ENCODE measurements at places on chromosomes 6 and 20. TPM values are rescaled to one million over a fixed set of nuclear protein-coding genes. Genes with fewer than 3 reads are reported as not detected.

The HLA-DRA gene
- total RNA-seq = 39.3 TPM

The PRSS16 gene
- 0.98 TPM for total RNA-seq

The DEFB132 gene
- total RNA-seq = not detected

The RAET1L gene
- not detected for total RNA-seq

The PFDN4 gene
- 75.8 TPM for total RNA-seq

The CYP21A2 gene
- total RNA-seq = 0.36 TPM

The ID4 gene
- not detected for total RNA-seq

The SF3B5 gene
- total RNA-seq = 204 TPM

The MRPL2 gene
- 89.6 TPM for total RNA-seq

The CCM2L gene
- not detected for total RNA-seq

The LY6G6D gene
- total RNA-seq = not detected

The CD2AP gene
- total RNA-seq = 27.3 TPM

The CAGE1 gene
- 0.13 TPM for total RNA-seq

The ADGRF4 gene
- not detected for total RNA-seq

The GPR63 gene
- total RNA-seq = 3.2 TPM

The PAK5 gene
- not detected for total RNA-seq

The SLC22A2 gene
- total RNA-seq = not detected

The PTCRA gene
- total RNA-seq = not detected

The EYS gene
- total RNA-seq = not detected

The SEMG2 gene
- total RNA-seq = not detected

The TEAD3 gene
- 1.5 TPM for total RNA-seq

The AKAP12 gene
- total RNA-seq = 0.78 TPM

The CDH26 gene
- total RNA-seq = 0.56 TPM

The RWDD1 gene
- 41.5 TPM for total RNA-seq

The NRM gene
- 15.9 TPM for total RNA-seq

The BMP5 gene
- total RNA-seq = not detected

The PIGU gene
- total RNA-seq = 25.9 TPM

The REM1 gene
- not detected for total RNA-seq

The ADGRB3 gene
- total RNA-seq = not detected

The WFDC5 gene
- not detected for total RNA-seq

The PEX3 gene
- 25.0 TPM for total RNA-seq

The ASIP gene
- not detected for total RNA-seq

The HTR1B gene
- not detected for total RNA-seq

The CCDC170 gene
- 0.15 TPM for total RNA-seq

The IBTK gene
- total RNA-seq = 36.1 TPM

The C20orf202 gene
- not detected for total RNA-seq

The CCN6 gene
- 0.17 TPM for total RNA-seq

The FAM50B gene
- 9.0 TPM for total RNA-seq

The PXDC1 gene
- total RNA-seq = 0.57 TPM

The TRIM38 gene
- total RNA-seq = 25.3 TPM

The CLDN20 gene
- 0.29 TPM for total RNA-seq

Data from activated T-helper 1 cell treated with anti-CD3 and anti-CD28 coated beads, Interleukin-12 subunit alpha, Interleukin-12 subunit beta, Interleukin-2, Interleukin-4 antibody, amounts not matched to agents 30 ng/mL and 10 ng/mL and 1 ng/mL, durations not matched to agents 14 hours and 24 hours and 36 hours (primary cell).